ENCODE measurements at places on chromosomes 1 and 21.

GRCh38 chr1:156693848-156694689 is 11.3 kb downstream of the CRABP2 start:
- DNase-seq = no peak

DNA sequence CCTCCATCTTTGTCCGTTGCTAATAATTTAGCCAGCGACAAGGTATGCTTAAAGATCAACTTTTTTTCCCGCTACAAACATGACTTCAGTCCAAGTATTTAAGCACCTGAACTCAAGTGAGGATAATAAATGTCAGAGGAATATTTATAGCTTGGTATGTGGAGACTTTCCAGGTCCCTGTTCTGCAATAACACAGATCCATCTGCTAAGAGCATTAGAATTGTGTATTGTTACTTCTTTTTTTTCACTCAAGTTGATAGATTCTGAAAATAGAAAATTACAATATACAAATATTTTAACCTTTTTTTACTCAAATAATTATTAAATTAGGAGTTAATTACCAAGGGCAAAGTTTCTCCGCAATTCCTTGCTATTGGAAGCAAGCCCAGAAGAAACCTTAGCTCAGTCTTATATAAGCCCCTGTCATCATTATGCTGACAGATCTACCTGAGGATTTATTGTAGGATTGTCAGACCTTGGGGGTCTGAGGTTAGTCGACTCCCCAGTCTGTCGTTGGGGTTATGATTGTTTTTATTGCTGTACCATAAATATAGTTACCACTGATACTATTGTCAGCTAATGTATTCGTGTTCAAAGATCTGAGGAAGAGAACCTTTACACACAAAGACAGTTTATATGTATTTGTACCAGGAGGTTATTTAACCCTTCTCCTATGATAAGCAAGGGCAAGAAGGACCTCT is 337.9 kb downstream of the TBX15 start:
- DNase-seq = no peak

- DNase-seq = no peak
These were observed 31.6 kb downstream of the ZMYND12 start for GRCh38 chr1:42424201-42424600.

DNA sequence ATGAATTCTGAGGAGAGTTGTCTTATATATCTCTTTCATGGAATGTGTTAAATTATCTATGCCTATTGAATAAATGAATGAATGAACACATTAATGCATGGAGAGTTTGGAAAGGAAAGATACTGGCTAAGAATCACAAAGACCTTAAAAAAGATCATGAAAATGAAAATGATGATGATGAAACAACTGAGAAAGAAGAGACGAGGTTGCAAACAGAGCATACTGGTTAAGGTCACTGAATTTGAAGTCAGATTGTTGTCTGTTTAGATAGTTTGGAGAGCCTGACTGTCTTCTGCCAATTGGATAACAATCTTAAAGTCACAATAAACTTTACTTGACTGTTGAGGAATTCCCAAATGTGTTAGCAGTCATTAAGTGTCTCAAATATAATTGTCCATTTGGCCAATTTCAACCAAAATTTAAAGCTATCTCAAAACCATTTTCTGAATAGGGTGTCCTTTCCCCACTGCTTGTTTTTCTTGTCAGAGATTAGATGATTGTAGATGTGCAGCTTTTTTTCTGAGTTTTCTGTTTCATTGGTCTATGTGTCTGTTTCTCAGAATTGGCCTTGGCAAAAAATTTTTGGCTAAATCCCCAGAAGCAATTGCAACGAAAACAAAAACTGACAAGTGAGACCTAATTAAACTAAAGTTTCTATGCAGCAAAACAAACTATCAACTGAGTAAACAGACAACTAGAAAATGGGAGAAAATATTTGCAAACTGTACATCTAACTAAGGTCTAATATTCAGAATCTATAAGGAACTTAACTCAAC is 132.2 kb downstream of the PTGER3 start:
- no peak for DNase-seq

DNA sequence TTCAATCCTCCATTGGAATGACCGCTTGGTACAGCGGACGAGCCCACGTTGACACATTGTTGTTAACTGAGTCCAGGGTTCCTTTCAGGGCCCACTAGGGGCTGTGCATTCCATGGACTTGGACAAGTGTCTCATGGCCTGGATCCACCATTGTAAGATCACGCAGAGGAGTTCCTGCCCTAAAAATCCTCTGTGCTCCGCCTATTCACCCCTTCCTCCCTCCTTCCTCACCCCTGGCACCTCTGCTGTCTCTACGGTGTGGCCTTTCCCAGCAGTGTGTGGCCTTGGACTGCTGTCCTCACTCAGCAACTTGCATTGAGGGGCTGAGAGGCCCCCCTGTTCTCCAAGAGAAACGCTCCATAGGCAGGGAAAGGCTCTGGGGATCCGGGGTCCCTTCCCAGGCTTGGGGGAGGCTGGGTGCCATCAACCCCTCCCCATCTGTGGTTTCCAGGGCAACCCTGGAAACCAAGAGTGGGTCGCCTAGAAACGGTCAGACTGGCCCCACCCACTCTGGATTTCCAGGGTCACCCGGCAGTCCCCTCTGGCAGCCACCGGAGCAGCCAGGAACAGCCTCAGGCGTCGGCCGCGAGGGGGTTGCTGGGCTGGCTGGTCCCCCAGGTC is 50.9 kb downstream of the MEGF6 start:
- no peak for DNase-seq

DNA sequence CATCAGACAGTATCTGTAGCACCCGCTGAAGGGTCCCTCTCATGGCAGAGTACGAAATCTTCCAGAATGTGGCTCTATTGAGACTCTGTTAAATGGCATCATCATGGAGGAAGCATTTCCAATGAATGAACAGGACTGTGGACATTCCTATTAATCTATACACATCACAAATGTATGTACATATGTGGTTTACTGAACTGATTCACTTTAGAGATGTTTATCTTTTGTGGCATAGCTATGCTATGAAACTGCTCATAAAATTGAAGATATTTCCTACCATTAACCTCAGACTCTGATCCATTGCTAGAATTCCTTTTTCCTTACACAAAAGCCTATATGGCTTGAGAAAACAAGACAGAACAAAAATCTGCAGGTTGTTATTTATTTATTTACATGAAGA is 259.6 kb upstream of the RRP15 start:
- no peak for DNase-seq

- DNase-seq = no peak
These were observed 6.6 kb downstream of the MYBPH start for GRCh38 chr1:203168991-203169390.
